ENCODE measurements at places on chromosomes 2 and 18. TPM values are rescaled to one million over a fixed set of nuclear protein-coding genes. Genes with fewer than 3 reads are reported as not detected.

DNA sequence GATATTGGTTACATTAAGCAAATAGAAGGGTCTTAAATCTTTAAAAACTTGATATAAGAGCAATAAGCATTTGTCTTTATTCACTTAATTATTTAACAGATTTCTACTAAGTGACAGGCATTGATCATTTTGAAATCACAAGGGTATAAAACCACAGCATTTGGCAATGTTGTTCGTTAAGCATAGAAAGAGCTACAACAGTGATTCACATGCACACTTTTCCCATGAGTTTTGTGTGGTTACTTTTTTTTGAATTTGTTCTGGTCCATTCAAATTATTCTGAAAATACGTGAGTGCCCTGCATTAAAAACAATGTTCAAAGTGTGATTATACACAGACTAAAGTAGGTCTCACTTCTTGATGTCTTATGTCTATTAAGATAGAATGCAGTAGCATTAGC is 52.2 kb downstream of the LYPD6B start:
- DNase-seq: no peak

DNA sequence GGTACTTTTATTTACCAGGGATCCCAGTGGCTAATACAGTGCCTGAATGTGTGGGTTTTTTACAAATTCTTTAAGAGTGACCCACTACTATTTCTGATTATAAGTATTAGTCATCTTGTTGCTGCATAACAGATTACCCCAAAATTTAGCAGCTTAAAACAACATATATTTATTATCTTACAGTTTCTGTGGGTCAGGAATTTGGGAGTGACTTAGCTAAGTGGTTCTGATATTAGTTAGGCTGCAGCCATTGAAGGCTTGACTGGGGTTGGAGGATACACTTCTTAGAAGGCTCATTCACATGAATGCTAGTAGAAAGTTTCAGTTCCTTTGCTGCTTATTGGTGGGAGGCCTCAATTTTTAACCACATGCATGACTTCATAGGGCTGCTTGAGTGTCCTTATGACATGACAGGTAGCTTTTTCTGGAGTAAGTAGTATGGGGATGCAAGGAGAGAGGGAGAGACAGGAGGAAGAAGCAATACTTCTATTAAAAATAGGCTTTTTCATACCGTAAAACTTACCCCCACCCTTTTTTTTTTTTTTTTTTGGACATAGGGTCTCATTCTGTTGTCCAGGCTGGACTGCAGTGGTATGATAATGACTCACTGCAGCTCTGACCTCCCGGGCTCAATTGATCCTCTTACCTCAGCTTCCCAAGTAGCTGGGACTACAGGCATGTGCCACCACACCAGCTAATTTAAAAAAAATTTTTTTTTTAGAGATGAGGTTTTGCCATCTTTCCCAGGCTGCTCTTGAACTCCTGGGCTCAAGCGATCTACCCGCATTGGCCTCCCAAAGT is 13.3 kb upstream of the POLE4 start:
- DNase-seq: no peak

DNA sequence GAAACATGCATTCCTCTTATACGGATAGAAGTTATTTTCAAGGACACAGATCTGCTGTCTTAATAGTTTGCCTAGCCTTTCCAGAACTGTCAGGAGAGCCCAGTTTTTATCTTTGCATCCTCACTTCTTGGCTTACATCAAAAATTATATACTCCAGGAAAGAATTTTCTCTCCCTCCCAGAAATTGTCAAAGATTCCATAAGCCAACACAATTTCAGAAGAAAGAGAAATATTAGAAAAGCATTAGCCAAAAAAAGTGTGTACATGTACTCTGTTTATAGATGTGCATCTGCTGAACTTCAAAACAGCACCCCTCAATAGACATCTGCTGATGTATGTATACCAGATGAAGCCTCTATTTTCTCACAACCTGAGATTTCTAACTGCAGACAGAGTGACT is 210.4 kb downstream of the METTL4 start:
- DNase-seq: no peak

DNA sequence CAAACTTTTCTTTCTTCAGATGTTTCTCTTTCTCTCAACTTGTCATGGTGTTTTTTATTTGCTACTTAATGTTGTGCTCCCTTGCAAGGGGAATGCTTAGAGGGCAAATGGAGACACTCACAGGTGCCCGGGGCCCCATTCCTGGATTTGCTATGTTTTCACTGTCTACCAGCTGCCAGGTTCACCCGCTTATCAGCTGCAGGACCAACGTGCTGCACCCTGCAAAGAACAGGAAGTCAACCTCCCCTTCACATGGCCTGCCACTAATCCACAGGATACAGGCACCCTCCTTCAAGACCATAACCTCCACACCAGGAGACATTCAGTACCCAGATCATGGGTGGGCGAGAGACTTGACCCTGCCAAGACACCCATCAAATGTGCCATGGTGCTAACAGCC is 237.6 kb upstream of the STON1 start:
- no peak for DNase-seq

Gene IL1RN
- 5.4 TPM for total RNA-seq

Gene MTX2
- 26.8 TPM for total RNA-seq

Gene ADAM23
- 4.6 TPM for total RNA-seq

Gene SMYD1
- not detected for total RNA-seq

DNA sequence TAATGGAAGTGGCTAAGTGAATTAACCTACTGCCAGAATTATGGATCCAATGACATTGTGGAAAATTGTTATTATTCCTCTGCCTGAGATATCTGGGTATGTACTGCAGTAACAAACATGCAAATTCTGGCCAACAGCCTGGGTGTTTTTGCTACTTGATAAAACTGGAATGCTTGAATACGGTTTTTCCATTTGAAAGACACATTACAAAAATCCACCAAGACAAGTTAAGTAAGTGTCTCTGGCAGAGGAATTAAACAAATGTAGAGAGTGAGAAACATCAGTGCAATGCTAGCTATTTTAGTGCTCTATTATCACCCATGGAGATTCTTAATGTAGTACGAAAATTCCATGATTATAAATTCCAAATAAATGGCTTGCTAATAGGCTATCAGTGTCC is 312.4 kb upstream of the MEIS1 start:
- no peak for DNase-seq

DNA sequence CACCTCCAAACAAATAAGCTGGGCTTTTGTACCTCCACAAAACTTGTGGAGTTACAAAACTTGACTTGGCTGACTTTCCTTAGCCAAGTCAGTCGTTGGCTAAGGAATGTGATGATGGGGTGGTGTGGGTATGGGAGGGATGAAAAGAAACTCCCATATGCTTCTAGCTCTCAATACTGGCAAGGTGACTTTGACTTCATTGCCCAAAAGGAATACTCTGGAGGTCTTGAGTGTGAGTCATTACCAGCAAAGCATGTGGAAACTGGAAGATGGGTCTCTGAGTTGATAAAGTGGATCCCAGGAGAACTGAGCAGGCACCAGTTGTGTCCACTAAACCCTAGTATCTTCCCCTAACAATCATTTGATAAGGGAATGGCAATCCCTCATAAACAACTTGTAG is 226.7 kb downstream of the GULP1 start:
- DNase-seq: no peak

All from omental fat pad (tissue), 4 donors.